ENCODE measurements at places on chromosomes 4 and X.

GRCh38 chr4:15648600-15648999, 6.6 kb downstream of the FBXL5 start:
- no peak for DNase-seq

- no peak for DNase-seq
Measured at GRCh38 chrX:10983526-10983925, 127.6 kb upstream of the HCCS start.

DNA sequence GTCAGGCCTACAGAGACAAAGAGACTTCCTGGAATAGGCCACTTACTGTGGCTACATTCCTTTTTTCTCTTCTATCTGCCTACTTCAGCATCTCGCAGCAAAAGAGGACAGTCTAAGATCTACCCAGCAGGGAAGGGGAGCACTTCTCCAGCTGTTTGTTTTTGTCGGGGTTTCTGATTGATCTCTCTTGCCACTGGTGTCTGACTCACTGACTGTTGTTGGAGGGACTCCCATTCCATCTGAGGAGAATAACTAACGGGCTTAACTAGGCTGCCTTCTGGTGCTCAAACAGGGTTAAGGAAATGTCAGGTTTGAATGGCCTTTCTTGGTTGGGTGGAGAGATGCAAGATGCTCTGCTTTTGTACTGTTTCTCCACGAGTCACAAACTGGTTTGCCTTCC, 100.2 kb upstream of the TMEM164 start:
- no peak for DNase-seq

- no peak for DNase-seq
Measured at GRCh38 chr4:112633477-112634235, 3.1 kb downstream of the ZGRF1 start.

DNA sequence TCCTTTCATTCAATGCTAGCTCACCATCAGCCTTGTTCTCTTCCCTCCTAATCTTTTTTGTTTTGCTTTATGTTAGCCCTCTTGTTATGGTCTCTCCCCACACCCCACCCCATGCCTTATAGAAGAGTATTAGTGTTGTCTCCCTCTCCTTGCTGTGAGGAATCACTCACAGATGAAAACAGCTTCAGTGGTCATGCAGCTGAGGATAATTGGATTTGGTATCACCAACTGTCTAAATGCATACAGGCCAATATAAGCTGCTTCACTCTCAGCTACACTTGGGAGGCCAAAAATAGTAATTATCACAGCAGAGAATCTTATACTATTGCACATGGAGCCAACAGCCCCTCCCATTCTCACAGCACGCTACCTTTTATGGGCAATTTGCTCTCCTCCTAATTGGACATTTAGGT, 494.6 kb upstream of the FAM241A start:
- DNase-seq: no peak

DNA sequence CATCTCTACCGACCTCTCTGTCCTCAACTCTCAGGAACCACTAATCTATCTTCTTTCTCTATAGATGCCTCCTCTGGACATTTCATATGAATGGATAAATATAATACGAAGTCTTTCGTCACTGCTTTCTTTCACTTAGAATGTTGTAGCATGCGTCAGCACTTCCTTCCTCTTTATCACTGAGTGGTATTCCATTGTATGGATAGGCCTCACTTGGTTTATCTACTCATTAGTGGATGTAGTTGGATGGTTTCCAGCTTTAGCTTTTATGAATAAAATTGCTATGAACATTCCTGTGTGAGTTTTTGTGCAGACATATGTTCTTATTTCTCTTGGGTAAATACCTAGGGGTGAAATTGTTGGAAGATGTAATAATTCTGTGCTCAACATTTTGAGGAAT, 528.2 kb upstream of the FAT1 start:
- DNase-seq: no peak

- DNase-seq: no peak
Measured at GRCh38 chr4:104907074-104907649, 239.5 kb upstream of the TET2 start.
